KBM-7 (cell line): ENCODE measurements at places on chromosomes 16 and 17.

- DNase-seq = no peak
Observed at GRCh38 chr16:27407133-27407532, 5.2 kb downstream of the IL21R start.

DNA sequence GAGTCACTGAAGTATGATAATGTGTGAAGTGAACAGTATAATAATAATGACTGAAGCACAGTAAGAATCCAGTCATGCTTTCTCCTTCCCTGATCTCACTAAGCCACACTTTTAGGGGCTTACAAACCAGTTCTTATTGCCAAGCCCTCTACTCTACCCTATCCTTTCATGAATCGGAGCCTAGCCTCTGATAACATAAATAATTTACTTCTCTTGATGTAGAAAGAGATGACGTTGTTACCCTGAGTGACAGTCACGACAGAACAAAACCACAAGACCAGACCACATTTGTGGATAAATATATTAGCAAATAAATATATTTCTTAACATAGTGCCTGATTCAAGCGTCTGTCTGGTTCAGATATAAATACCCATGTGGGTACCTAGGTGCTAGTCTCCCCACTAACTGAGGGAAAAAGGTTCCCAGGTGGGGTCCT, 1.4 kb upstream of the SUPT4H1 start:
- no peak for DNase-seq

- no peak for DNase-seq
Observed at GRCh38 chr16:287298-287811, 4.4 kb downstream of the PDIA2 start.

DNA sequence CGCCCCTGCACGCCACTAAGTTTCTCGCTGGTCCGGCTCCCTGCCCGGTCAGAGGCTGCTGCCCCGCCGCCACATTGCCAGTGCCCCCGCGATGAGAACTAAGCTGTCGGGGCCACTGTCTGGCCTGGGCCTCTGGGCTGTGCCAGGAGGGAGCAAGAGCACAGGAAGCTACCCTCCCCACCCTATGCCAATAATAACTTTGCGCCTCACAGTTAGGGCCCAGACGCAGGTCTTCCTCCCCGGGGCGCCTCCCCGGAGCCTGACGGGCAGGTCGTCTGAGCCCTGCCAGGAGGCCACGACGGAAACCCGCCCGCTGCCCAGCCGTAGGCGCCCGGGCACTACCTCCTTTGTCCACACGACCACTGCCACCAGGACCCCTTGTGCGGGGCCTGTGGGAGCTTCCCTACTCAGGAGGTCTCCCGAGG, 1.5 kb downstream of the ZFPM1 start:
- DNase-seq = no peak
